ENCODE measurements at places on chromosomes 1 and 21. TPM values are rescaled to one million over a fixed set of nuclear protein-coding genes. Genes with fewer than 3 reads are reported as not detected.

ZNF670 gene
- total RNA-seq, result 1.0 TPM

- DNase-seq, result peak; percentile 78
These were observed 275.9 kb upstream of the C1orf105 start for GRCh38 chr1:172144445-172145061.

DNA sequence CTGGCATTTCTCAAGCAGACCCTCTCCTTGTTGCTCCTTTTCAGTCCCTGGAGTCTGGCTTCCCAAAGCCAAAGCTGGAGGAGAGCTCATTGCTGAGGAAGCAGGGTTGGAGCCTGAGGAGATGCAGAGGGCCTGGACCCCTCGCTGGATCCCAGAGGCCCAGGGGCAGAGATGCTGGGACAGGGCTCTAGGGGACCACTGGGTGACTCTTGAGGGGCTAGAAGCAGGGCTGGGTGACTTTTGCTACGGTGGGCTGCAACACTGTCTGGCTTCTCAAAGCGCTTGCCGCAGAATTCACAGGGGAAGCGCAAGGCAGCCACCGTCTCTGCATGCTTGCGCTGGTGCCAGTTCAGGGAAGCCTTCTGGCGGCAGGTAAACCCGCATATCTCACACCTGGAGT, 8.8 kb downstream of the ZNF692 start:
- DNase-seq, result no peak

DNA sequence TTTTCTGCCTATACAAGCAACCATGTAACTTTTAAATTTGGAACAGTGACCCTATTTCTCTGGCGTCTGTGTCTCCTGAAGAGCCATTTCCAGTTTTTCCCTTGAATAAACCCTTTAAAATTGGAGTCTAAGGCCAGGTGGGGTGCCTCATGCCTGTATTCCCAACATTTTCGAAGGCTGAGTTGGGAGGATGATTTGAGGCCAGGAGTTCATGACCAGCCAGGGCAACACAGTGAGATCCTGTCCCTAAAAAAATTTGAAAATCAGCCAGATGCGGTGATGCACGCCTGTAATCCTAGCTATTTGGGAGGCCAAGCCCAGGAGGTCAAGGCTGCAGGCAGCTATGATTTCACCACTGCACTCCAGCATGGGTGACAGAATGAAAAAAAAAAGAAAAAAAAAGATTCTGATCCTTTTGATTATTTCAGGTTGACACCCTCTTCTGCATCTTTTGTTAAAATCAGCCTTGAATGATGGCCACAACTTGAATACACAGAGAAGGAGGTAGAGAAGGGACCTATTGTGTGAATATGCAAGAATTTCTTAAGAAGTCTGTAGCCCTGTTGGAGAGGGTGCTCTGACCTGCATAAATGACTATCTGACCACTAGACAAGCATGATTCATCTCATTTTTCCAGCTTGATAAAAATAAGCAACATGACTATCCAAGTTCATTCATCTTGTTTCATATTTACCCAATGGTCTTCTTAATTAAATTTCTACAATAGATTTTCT, 40.2 kb upstream of the PARP1 start:
- no peak for DNase-seq

GRCh38 chr1:111505641-111506119, 2.2 kb upstream of the ADORA3 start:
- no peak for DNase-seq

Measured in Right ventricle myocardium inferior (tissue), 1 donor.